ENCODE measurements at places on chromosomes 13 and 19.

- DNase-seq, result no peak
Measured at GRCh38 chr19:29683009-29683408, 17.7 kb downstream of the PLEKHF1 start.

DNA sequence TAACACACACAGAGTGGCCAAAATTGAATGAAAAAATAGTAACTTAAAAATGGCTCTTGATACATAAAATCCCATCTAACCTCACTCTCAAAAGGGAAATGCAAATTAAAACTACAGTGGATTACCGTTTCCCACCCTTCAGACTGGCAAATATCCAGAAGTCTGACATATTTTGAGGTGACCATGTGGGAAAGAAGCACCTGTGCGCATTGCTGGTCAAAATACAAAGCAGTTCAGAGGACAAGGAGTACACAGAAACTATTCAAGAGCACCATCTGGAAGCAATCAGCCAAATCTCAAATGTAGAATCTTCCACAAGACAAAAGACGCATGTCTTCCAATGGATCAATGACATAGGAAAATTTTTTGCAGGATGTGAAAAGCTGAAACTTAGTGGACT lies 23.2 kb downstream of the NALCN start:
- DNase-seq, result no peak

DNA sequence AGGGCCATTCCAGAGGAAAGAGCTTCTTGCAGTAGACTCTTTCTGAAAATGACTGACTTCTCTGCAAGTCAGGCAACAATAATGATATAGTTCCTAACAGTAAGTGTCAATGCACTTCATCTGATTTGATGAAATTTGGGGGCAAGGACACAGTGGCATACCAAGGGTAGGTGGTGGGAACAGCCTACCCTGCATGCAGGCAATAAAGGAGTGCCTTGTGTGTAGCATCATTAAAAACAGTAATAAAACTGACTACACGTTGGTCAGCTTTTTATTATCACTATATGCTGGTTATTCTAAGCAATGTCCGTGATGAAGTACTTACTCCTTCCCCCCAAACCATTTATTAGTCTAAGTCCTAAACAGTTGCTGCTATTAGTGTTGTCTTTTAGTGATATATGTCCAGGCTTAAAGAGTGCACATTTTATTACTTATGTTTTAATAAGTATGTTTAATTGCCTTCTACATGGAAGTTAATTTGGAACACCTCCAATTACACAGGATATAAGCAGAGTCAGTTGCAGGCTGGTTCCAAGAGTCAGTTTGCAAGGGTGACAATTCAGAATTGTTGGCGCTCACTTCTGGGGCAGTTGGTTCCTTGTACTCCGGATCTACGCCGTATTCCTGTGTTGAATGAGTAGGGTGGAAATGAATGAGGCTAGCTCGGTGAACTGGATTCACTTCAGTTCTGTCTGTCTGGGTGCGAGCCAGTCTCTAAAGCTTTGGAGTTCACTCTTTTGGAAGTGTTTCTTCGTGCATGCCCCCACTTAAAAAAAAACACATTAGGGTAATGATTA lies 84.0 kb downstream of the RGCC start:
- no peak for DNase-seq

GRCh38 chr19:7187605-7188339 lies 106.4 kb downstream of the INSR start:
- no peak for DNase-seq

DNA sequence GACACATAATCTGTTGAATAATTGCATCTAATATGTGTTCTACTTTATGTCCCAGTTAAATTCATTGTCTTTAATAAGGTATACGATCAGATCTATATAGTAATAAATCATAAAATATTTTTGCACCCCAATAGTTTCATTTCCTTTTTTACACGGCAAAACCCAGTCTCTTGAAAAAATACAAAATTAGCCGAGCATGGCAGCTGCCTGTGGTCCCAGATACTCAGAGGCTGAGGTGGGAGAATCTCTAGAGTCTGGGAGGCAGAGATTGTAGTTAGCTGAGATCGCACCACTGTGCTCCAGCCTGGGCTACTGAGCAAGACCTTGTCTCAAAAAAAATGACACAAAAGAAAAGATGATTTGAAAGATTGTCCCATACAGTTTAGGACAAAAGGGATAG lies 52.3 kb upstream of the PARP4 start:
- no peak for DNase-seq
